ENCODE measurements at places on chromosomes 7 and 10.

DNA sequence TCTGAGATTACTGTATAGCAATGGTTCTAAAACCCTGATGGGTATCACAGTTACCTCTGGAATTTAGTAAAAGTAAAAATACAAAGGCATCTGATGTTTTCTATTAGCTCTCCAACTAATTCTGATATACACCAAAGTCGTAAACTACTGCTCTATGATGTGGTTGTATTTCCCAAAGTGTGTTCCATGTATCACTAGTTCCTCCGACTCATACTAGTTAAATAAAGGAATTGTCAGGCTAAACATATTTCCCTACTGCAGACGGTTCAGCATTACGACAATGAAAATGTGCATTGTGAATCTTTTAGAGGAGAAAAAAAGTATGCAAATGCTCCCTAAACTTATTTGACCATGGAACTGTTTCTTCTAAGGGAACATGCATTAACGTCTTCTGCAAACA lies 38.9 kb downstream of the ZNF365 start:
- no peak for DNase-seq

- no peak for DNase-seq
These were observed 70.3 kb upstream of the RSU1 start for GRCh38 chr10:16887565-16887964.

GRCh38 chr7:99631295-99632109 lies 14.8 kb downstream of the ZSCAN25 start:
- no peak for DNase-seq

- no peak for DNase-seq
These were observed 35.3 kb downstream of the HTR7 start for GRCh38 chr10:90822508-90822907.

GRCh38 chr10:25082276-25083204 lies 66.1 kb downstream of the THNSL1 start:
- DNase-seq: no peak

DNA sequence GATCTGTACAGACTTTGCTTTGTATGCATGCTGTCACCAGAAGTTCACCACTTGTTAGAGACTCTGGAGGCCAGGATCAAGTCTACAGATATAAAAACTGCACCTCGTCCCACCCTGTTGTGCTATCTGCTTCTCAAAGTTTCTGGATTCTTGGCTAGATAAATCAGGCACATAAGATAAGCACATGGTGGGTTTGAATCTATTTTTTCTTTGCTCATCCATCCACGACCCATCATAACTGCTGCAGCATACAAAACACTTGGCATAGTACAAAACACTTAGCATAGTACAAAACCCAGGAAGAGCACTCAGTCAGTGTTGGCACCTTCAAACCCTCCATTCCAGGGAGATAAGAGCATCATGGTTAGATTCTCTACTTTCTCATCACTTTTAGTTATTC lies 42.4 kb upstream of the ANKRD1 start:
- DNase-seq: no peak

DNA sequence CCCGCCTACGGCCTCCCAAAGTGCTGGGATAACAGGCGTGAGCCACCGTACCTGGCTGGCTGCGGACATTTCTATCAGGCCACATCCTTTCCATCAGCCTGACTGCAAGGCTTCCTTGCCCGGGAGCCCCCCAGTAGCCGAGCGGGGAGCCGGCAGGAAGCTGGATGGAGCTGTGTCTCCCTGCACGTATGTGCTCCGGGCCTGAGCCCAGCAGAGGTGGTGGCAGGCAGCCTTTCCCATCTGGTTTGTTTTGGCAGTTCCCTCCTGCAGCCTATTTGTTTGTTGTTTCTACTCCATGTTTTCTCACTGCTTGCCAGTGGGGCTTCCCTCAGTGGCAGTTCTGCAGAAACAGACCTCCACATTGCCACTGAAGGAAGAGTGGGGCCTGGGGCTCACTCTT lies 5.4 kb downstream of the POP7 start:
- no peak for DNase-seq

DNA sequence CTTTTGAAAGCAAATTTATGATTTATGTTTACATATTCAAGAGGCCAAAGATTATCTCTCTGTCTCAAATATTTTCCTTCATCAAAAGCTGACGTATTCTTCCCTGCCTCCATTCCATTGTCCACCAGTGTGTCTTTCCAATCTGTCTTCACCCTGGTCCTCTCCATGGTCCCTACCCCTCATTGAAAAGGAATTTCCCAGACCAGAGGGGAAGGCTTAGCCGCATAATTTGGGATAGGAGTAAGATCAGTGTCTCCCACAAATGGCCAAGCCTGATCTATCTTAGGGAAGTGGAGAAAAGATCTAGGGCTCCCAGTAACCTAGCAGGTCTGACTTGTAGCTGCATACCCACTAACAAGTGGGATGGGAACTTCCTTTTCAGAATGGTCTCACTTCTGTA lies 46.3 kb upstream of the ZNF800 start:
- no peak for DNase-seq

- no peak for DNase-seq
These were observed 108.2 kb downstream of the CHRM2 start for GRCh38 chr7:136976504-136977251.

DNA sequence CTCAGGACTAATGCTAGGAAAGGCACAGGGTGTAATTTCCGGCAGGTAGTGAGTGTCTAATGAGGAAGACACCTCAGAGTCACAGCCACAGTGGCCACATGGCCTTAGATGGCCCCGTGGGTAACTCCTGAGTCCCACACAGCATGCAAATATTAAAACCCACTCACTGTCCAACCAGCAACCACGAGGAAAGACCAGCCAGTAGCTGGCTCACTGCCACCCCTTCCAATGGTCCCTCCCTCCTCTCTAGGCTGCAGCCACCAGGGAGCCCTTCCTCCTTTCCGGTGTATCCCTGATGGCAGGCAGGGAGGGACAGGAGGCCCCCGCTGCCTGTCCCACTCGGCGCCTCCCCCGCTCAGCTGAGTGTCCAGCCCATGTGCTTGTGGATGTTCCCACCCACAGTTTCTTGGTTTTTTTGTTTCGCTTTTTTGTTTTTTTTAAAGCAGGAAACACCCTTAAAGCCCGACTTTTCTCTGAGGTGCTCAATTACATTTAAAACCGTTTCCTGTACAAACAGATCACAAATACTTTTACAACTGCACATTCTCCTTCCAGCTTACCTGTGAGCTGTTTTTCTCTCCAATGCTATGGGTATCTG lies 9.2 kb downstream of the BNIP3 start:
- DNase-seq: no peak

DNA sequence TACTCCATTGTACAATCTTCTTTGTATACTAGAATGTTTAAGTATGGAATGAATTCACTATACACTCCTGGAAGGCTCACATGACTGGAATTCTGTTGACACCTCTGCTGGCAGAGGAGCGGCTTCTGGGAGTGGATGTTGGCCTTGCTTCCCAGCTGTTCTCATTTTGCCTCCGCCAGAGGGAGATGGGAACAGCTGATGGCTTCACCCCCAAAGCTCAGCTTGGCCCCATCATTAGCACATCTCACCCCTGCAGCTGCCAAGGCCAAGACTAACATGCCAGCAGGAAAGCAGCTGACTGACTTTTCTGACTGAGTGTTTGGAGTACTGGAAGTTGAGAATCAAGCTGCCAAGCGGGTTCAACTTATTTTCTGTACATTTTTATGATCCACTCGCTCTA lies 15.1 kb downstream of the ADAM12 start:
- DNase-seq: no peak

DNA sequence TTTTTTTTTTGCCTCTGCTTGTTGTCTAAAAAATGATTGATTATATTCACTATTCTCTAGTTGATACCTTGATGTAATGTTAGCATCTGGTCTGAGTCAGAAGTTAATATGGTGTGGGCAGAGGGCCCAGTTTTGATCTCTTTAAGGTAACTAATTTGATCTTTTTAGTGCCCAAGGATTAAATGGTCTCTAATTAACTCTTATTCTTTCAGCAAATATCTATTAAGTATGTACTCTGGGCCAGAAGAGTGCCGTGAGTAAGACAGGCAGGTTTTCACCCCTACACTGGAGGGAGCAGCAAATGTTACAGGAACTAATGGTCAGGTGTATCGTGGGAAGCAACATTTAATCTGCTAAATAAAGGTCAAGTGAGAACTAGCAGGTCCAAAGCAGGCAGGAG lies 144.6 kb upstream of the COL1A2 start:
- no peak for DNase-seq

DNA sequence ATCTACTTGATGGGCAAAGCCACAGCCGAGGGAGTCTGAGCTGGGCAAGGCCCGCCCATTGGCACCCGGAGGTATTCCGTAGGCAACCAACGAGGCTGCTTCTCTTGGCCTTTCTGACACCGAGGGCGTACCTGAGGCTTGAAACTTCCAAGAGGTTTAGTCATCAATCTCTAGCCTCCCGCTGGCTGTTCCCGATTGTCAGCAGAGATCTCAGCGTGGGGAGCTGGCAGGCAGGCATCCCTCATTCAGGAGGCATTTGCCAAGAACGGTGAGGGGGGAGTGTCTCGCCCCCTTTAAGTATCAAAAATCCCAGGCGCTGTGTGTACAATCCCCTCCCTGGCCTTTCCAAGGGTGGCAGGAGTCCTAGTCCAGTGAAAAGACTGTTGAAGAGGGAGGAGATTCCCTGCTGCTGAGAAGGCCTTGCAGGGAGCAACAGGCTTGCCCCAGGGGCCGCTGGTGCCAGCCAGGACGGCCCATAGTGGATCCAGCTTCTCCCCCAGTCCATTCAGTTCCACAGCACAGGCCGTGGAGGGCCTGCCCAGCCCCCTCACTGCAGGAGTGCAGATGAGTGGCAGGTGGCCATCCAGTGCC lies 39.7 kb downstream of the OAT start:
- DNase-seq: no peak

DNA sequence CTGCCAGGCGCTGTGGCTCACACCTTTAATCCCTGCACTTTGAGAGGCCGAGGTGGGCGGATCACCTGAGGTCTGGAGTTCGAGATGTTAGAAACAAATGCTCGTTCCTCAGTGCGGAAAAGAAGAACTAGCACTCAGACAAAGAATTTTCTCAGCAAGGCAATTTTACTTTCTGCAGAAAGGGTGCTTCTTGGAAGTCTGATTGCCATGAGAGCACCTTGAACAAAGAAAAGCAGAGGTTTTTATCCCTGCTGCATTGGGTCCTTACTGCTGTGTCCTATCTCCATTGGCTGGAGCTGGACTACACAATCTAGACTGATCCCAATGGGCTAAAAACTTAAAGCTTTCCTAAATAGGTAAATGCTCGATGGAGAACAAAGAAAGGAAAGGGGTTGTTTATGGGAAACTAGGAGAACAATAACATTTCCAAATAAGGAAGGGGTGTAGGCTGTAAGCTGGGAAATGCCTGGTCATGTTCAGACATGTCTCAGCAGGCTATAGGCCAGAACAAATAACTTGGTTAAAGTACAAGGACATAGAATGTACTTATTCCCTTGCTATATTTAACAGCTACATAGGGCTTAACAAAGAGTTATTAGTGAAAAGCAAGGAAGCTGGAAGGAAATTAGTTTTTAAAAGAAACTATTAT lies 26.1 kb upstream of the ACTR3B start:
- no peak for DNase-seq

DNA sequence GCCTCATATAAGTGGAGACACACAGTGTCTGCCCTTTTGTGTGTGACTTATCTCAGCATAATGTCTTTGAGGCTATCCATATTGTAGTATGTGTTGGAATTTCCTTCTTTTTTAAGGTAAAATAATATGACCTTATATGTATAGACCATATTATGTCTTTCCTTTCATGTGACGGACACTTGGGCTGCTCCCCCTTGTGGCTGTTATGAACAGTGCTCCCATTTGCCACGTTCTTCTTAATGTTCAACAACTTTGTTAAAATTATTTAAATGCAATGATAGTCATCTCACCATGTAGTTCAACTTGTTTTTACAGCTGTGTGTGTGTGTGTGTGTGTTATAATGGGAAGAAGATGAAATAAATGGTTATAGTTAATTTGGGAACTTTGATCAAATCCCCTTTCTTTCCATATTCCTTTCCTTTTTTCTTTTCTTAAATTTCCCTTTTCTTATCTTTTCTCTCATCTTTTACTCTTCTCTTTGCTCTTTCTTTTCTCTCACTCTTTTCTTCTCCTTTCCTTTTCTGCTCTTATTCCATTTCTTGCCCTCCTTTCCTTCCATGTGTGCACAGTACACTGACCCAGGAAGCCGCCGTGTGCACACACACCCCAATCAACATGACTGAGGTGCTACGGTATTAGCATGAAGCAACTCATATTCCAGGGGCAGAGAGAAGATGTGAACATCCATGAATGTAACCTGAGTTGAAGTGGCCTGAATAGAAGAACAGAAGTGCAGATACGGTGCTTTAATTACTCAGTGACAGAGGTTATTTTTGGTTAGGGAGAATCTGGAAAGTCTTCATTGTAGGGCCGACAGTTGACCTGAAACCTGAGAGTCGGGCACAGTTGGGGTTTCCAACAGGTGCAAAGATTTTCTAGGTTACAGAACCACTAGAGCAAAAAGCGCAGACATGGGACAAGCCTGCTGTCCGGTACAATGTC lies 596.6 kb downstream of the SDK1 start:
- peak; percentile 40 for DNase-seq

GRCh38 chr10:95264227-95265051 lies 26.4 kb downstream of the PDLIM1 start:
- DNase-seq: no peak

GRCh38 chr7:28811008-28811407 lies 147.1 kb downstream of the TRIL start:
- no peak for DNase-seq

GRCh38 chr7:318476-318875 lies 28.5 kb downstream of the FOXL3 start:
- DNase-seq: no peak

DNA sequence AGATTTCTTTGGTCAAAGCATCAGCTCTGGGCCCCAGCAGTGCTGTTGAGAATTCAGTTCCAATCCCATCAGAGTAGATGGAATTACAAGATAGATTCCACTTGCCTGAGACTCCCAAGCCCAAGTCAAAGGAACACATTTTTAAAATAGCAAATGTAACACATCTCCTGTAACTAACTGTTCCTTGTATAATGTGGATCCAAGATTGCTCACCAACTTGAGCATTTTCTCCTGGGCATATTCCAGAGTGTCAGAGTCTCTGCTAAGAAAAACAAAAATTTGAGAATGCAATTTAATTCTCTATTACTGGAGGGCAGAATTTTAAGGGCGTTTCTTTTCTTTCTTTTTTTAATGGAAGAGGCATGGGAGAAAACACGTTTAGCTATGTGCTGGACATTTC lies 136.7 kb downstream of the NEBL start:
- DNase-seq: no peak

DNA sequence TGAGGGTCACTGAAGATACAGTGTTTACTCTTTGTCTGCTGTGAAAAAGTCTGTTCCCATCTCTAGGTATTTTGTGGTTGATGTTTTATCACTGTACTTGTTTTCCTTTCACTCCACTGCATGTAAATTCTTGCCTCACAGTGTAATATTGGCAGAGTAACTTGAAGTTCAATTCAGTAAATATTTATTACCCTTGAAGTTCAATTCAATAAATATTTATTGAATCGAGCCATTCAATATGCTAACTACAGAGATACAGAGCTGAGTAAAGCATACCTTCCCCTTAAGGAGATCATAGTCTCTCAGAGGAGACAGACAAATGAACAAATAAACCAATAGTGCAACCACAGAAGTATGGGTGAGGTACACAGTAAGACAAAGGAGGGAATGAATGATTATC lies 9.2 kb downstream of the NUDT13 start:
- DNase-seq: no peak
